Inflammatory macrophage (primary cell): ENCODE measurements at places on chromosomes 1 and 21.

DNA sequence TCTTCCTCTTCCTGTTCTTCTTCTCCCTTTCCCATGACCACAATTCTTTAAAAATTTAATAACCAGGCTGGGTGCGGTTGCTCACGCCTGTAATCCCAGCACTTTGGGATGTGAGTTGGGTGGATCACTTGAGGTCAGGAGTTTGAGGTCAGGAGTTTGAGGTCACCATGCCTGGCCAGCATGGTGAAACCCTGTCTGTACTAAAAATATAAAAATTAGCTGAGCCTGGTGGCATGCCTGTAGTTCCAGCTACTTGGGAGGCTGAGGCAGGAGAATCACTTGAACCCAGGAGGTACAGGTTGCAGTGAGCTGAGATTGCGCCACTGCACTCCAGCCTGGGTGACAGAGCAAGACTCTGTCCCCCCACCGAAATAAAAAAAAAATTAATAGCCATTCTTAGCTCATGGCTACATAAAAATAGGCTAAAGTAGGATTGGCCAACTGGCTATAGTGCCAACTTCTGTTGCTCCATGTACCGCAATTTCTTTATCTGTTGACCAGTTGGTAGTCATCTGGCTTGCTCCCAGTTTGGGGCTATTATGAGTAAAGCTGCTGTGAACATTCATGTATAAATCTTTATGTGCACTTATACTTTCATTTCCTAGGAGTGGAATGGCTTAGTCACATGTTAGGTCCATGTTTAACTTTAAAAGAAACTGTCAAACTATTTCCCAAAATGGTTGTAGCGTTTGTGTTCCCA is 136.3 kb downstream of the PEX14 start:
- DNase-seq, result no peak

DNA sequence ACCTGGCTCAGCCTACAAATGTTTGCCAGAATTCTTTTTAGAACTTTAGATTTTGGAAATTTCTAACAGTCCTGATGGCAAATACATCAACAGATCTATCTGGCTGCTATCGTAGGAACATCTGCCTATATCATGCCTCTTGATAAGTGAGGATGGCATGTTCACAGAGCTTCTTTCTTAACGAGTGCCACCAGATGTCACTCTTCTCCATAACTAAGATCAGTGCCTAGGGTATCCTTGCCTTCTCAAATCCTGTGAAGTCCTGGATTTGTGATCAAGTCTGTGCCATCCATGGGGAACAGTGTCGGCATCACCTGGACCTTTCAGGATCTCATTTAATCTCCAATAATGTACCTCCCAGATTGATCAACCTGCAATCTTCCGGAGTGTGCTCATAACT is 36.5 kb upstream of the CD5L start:
- DNase-seq, result peak; percentile 42

DNA sequence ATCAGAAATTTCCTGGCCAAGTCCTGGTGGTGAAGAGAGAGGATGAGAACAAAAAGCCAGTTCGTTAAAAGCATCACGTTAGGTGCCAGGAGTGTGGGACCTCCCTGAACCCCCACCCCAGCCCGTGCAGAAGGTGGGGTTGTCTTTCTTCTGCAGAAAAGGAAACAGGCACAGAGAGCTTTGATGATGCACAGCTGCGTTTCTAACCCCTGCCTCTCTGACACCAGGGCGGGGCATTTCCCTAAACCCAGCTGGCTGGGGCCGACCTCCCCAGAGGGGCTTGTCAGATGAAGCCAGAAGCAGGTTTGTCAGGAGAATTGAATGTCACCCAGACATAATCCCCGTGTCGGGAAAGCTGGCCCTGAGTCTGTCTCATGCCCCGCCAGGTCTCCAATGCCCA is 189.3 kb upstream of the EDN2 start:
- DNase-seq, result no peak

GRCh38 chr1:204216880-204217647 is 3.3 kb upstream of the GOLT1A start:
- DNase-seq, result no peak

DNA sequence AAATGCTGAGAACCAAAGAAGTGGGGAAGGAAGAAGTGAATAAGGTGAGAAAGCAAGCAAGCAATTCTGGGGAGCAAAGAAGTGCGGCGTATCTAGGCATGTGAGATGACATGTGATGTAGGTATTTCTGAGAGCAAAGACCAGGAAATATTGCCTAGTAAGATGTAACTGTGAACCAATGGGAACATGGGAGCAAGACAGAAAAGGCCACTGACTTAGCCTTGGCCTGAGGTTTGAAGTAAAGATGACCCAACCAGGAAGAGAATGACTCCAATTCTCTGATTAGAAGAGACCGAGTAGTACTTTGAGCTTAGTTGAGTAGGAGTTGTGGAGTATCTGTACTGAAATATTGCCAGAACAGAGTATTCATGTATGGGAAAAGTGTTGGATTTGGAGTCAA is 31.1 kb downstream of the SLAMF6 start:
- no peak for DNase-seq

GRCh38 chr1:189851806-189852367 is 625.8 kb downstream of the BRINP3 start:
- no peak for DNase-seq
